ENCODE measurements at places on chromosomes 1 and 21. TPM values are rescaled to one million over a fixed set of nuclear protein-coding genes. Genes with fewer than 3 reads are reported as not detected.

KLHDC9 gene
- 2.9 TPM for total RNA-seq

HSD3B2 gene
- total RNA-seq = not detected

OLIG2 gene
- total RNA-seq = not detected

MEX3A gene
- 5.1 TPM for total RNA-seq

NEGR1 gene
- total RNA-seq = 2.5 TPM

CFHR3 gene
- total RNA-seq = not detected

MCOLN3 gene
- total RNA-seq = under 0.01 TPM

PAQR6 gene
- 0.34 TPM for total RNA-seq

HES5 gene
- total RNA-seq = not detected

F13B gene
- not detected for total RNA-seq

LRRC47 gene
- total RNA-seq = 25.4 TPM

ATP5PO gene
- total RNA-seq = 384 TPM

SPATC1L gene
- 50.4 TPM for total RNA-seq

PKNOX1 gene
- 12.6 TPM for total RNA-seq

NLRP3 gene
- not detected for total RNA-seq

HAO2 gene
- total RNA-seq = not detected

TDRD5 gene
- total RNA-seq = not detected

NHLH1 gene
- not detected for total RNA-seq

AMY1B gene
- total RNA-seq = not detected

OR11L1 gene
- total RNA-seq = not detected

TPM3 gene
- 370 TPM for total RNA-seq

SPRR5 gene
- not detected for total RNA-seq

SEMA4A gene
- total RNA-seq = 0.67 TPM

C1QC gene
- total RNA-seq = not detected

PLA2G5 gene
- total RNA-seq = not detected

TRIM62 gene
- total RNA-seq = 4.2 TPM

EXTL1 gene
- 0.30 TPM for total RNA-seq

TIE1 gene
- 1.2 TPM for total RNA-seq

LTN1 gene
- total RNA-seq = 11.7 TPM

CHIA gene
- not detected for total RNA-seq

SPRR4 gene
- not detected for total RNA-seq

ESPN gene
- total RNA-seq = not detected
